ENCODE measurements at places on chromosomes 5 and 9. TPM values are rescaled to one million over a fixed set of nuclear protein-coding genes. Genes with fewer than 3 reads are reported as not detected.

IL31RA gene
- under 0.01 TPM for total RNA-seq

FOXD4L5 gene
- under 0.01 TPM for total RNA-seq

ZDHHC11 gene
- total RNA-seq = 1.7 TPM

DIRAS2 gene
- not detected for total RNA-seq

Measured in regular cardiac myocyte (primary cell).